ENCODE measurements at places on chromosomes 2 and 18.
A peak's percentile ranks its signal among the peaks of the same experiment; 100 is the strongest.

- no peak for DNase-seq
These were observed 45.6 kb downstream of the PDE1A start for GRCh38 chr2:182381225-182381624.

- DNase-seq: no peak
These were observed 705.1 kb upstream of the GCFC2 start for GRCh38 chr2:76415821-76416220.

DNA sequence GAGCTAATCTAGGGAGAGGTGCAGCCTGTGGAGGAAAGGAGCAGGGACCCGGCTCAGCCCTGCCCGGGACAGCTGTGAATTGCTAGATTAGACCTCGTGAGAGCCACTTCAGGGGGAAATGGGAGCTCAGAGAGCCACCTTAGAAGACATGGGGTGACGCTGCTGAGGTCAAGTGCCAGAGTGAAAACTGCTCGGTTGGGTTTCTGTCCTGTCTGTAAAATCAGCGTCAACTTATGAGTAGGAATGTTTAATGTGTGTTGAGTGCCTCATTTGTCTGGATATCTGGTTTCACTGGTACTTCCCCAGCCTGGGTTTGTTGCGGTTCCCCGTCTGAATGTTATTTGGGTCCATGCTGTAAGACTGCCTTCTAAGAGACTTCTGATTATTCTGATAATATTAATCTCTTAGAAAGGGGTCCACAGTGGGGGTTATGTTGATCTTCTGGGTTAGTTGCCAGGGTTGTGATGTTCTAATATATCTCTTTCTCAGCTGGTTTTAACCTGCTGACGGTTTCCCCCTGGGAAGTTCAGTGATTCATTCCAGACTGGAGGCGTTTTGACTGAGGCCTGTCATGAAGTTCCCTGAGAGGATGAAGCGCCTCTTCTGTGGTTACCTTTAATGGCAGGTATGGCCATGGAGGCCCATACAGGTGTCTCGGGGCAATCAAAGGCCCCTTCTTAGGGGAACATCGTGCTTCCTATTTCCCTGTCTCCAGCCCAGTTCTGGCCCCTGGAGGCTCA is 175.9 kb downstream of the SH3RF3 start:
- DNase-seq: no peak

GRCh38 chr2:37676274-37676673 is 4.8 kb upstream of the CDC42EP3 start:
- DNase-seq: no peak

GRCh38 chr2:185222311-185222710 is 516.3 kb upstream of the FSIP2 start:
- no peak for DNase-seq

DNA sequence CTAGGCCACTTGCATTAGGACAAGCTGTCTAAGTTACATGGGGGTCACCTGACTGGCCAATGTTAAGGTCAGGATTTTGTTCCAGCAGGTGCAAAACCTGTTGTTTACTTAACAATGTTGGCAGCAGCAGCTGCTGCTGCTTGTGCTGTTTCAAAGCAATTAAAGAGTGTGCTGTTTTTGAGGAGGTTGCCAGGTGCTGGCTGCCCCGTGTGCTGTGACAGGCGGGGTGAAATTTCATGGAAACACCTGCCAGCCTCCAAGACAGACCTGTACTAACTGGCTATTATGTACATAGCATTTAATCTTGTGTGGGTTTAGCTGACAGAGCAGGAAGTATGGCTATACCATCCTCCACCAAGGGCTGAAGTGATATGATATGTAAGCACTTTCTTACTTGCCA is 224.9 kb downstream of the ASXL3 start:
- DNase-seq: peak; percentile 60

DNA sequence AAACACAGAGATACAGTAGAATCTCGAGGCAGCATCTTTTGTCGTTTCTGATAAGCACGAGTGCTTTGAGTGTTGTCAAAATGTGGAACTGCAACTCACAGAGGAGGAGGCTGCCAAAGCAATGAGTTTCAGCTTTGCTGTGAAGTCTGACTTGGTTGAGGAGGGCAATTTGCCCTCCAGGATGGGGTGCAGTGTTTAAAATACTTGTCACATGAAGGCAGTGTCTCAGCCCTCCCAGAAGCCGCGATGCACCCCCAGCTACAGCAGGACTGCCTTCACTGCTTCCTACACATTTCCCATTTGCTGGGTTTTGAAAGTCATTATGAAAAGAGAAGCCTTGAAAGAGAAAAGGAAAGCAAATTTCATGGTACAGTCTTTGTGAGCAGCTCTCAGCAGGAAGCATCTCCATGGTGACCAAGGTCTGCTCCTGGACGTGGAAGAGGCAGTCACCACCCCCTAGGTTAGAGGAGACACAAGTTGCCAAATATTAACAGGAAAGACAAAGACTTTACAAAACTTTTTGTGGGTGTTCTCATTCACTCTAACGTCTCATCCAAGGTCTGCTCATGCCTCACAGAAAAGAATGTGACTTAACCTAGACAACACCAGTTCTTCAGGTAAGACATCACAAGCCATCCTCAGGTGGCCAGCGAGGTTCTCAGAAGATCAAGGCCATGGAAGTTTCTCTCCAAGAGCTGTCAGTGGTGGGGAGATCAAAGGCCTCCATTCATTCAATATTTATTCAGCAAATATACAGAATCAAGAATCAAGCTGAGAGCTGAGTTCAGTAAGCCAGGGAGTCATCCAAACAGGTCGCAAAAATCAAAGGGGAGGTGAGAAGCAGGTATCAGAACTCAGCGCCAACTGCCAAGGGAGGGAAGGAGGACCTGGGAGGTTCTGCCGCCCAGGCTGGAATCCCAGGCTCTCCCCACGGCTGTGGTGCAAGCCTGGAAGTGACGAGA is 476.0 kb downstream of the EIPR1 start:
- no peak for DNase-seq

- DNase-seq: no peak
These were observed 37.9 kb downstream of the PMS1 start for GRCh38 chr2:189821953-189822748.

- no peak for DNase-seq
These were observed 89.2 kb upstream of the LRATD1 start for GRCh38 chr2:14543284-14543683.

DNA sequence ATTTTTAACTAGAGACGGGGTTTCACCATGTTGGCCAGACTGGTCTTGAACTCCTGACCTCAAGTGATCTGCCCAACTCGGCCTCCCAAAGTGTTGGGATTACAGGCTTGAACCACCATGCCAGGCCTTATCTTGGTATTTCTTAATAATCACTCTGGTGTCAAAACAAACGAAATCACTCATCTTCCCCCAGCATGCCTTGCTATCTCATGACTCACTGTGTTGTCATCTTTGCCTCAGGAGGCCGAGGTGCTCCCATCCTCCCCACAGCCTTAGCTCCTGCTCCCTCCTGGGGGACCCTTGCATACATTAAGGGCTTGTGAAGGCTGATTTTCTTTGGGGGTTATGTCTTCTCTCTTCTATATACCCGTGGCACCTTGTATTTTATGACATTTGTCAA is 250.1 kb upstream of the DPP10 start:
- DNase-seq: no peak

GRCh38 chr2:127624756-127625571 is 21.0 kb upstream of the GPR17 start:
- DNase-seq: no peak

GRCh38 chr2:14297340-14297739 is 335.2 kb upstream of the LRATD1 start:
- DNase-seq: no peak

- DNase-seq: no peak
These were observed 47.8 kb upstream of the CREB1 start for GRCh38 chr2:207481924-207482323.

- DNase-seq: no peak
These were observed 353.6 kb downstream of the ARHGAP15 start for GRCh38 chr2:143482771-143483170.

- DNase-seq: no peak
These were observed 11.1 kb downstream of the FASTKD1 start for GRCh38 chr2:169562519-169562918.

DNA sequence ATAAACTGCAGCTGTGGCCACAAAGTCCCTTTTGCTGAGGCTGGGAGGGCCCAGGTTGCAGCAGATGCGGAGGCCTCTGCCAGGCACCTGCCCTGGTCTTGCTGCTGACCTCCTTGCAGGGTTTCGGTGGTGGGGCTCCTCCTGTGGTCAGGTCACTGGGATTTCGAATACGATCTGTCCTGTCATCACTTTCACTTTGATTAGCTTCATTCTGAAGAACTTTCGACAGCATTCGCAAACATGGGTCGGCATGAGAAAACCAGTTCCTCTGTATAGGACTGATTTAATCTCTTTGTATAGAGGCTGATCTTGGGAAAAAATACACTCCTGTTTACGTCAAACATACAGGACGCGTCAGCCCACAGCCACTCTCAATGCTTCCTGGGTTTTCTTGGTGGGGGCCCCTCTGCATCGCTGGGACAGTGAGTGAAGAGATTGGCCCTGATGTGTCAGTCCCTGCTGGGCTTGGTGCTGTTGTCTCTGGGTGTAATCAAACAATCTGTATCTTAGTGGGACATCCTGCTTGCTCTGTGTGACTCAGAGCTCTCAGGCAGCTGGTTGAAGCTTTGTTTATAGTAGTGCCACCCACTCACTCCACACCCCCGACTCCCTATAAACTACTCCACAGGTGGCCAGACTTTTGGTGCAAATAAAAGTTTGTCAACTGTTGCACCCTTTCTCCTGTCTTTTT is 209.4 kb upstream of the CXCR4 start:
- no peak for DNase-seq

DNA sequence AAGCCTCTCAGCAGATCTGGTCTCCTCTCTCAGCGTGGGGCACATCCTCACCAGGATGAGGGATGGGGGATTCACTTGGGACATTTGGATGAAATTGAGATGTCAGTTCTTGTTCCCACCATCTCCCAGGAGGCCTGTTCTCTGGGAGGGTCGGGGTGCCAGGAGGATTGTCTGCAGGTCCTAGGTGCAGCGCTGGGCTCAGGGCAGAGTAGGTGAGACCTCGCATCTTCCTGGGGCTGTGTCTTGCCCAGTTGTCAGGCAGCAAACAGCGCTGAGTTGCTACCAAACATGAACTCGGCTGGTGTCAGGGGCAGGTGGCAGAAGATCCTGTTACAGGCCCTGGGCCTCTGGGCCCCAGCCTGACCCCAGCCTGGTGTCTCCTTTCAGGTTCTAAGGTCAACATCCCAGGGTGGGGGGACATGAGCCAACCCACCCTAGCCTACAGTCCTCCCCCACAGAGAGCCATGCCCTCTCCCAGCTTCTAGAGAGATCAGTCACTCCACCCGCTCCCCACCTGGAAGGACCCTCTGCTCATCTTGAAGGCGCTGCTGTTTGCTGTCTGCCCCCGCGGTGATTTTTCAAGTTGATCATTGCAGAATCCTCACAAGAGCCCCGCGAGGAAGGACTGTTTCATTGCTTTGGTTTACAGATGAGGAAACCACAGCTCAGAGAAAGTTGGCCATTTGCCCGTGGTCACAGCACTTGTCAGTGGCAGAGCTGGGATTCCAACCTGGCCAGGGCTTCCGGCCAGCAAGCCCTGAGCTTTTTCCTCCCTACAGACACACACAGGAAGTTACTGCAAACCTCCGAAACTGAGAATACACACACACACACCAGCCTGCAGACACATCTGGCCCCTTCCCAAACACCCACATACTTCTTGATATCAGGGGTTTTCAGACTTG is 83.9 kb downstream of the STPG4 start:
- no peak for DNase-seq

DNA sequence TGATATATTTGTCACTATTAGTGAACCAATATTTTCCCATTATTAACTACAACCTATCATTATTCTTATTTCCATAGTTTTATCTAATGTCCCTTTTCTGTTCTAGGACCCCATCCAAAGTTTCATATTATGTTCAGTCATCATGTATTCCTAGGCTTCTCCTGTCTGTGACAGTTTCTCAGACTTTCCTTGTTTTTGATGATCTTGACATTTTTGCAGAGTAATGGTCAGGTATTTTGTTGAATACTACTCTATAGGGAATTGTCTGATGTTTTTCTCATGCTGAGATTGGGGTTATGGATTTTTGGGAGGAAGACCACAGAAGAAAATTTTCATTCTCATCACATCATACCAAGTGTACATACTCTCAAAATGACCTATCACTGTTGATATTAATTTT is 684.6 kb downstream of the PLCL1 start:
- DNase-seq: no peak

- DNase-seq: no peak
These were observed 11.4 kb upstream of the PER2 start for GRCh38 chr2:238299803-238300202.

- no peak for DNase-seq
These were observed 1018.4 kb upstream of the ACVR2A start for GRCh38 chr2:146826388-146826787.

DNA sequence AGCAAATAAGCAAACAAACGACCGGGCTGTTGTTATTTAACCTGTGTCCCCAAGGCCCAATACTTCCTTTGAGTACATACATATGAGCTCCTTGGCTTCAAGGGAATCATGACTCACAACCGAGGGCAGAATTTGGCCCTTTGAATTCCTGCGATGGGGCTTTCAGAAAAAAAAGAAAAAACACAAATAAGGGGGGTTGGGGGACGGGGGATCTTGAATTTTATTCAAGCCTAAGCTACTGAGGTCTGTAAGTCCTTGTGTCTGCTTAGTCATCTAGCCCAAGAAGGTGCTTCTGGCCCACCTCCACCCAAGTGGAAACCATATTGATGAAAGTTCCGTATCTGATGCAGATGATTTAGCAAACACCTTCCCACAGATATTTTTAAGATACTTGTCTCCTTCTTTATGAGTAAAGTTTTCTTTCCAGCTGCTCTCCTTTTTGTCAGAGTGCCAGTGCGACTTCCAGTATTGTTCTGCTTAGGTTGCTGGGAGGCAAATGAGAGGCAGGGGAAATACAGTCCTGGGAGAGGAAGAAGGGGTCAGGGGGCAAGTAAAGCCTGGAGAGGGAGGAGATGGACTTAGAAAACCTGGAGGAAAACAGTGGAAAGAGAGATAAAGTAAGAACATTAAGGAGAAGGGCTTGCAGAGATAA is 169.6 kb downstream of the ZEB2 start:
- DNase-seq: no peak

DNA sequence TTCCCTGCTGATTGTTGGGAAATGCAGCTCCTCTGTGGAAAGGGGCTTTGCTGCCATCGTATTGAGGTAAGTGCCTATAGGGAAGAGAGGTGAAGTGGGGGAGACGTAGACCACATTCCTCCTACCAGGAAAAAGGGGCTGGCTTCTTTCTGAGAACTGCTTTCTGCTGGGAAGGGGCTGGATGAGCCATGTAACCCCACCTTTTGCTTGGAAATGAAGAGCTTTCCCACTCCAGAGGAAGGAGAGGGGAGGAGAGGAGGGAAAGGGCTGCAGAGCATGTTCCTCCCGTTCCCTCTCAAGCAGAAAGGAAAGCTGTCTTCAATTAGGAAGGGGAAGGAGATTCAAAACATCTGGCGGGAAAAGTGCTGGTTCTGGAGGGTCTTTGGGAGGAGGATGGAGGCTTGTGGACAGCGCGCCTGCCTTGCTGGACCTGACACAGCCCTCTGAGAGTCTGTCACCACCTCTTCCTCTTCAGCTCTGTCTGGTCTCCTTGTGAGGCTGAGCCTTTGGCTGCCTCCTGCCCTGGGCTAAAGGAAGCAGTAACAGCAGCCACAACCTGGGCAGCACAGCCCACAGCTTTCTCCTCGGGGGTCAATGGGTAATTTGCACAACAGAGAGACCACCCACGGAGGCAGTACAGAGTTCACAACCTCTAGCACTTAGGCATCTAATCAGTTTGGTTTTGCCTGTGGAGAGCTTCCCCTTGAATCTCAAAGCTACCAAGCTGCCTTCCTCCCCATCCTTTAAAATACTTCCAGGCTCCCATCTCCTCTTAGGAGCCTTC is 410.0 kb upstream of the TNP1 start:
- DNase-seq: no peak

GRCh38 chr2:25161055-25161781 is 7.2 kb downstream of the POMC start:
- DNase-seq: no peak

All from NCI-H1930 (cell line).